ENCODE measurements at places on chromosomes 2 and 18. TPM values are rescaled to one million over a fixed set of nuclear protein-coding genes. Genes with fewer than 3 reads are reported as not detected.

DNA sequence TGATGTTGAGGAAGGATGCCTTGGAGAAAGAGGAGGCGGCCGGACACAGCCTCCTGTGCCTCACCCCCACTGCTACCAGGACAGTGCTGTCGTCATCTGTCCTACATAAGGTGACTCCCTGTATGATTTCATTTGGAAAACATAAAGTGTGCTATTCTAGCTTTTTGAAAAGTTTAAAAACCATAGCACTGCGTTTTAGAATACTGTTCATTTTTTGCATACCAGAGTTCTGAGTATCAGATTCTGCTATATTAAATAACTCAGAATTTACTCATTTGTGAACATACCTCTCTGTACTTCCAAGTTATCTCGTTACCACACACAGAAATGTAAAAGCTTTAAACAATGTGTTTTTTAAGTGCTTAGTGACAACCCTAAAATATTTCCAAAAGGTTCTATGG lies 302.9 kb downstream of the LRRTM1 start:
- no peak for DNase-seq

GRCh38 chr18:58316396-58317342 lies 272.6 kb downstream of the NEDD4L start:
- DNase-seq = no peak

GRCh38 chr18:22408059-22408458 lies 9.7 kb downstream of the CTAGE1 start:
- DNase-seq = no peak

The SERPINB11 gene
- total RNA-seq = not detected

The NCKAP5 gene
- total RNA-seq = 9.1 TPM

DNA sequence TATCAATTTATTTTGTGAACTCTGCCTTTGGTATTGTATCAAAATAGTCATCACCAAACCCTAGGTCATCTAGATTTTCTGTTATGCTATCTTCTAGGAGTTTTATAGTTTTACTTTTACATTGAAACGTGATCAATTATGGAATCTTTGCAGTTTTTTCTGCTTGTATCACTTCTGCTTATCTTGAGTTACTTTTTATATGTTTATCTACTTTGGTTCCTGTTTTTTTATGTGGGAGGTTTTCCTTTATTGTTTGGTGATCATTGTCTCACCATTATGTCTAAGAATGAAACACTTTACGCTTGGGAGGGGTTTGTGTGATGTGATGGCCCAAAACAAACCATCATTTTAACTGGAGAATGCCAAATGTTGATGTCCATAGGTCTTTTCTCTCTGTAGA lies 261.2 kb downstream of the SPAG16 start:
- DNase-seq = no peak

GRCh38 chr2:196565982-196566381 lies 73.5 kb upstream of the CCDC150 start:
- no peak for DNase-seq

The GKN2 gene
- not detected for total RNA-seq

The FARP2 gene
- 107 TPM for total RNA-seq

DNA sequence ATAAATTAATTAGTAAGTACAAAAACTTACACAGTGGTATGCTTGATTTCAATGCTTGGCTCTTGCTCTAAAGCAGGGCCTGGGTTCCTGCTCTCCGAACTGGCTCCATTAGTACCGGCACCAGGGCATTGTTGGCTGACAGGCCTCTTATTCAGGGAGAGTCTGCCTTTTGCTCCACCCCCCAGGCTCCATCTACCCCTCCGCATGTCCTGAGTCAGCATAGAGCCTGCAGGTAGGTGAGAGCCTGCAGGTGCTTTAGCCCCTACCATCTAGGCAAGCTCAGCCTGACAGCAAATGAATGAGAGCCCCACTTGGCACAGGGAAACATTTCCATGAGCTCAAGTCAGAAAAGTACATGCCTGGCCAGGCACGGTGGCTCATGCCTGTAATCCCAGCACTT lies 35.1 kb upstream of the EFHD1 start:
- DNase-seq = no peak

GRCh38 chr2:108988796-108989713 lies at the start of gene EDAR:
Gene EDAR (minus strand): TSS chr2:108989220. CDS start chr2:108931014, 58,206 bp downstream.
- peak; percentile 67 for DNase-seq

DNA sequence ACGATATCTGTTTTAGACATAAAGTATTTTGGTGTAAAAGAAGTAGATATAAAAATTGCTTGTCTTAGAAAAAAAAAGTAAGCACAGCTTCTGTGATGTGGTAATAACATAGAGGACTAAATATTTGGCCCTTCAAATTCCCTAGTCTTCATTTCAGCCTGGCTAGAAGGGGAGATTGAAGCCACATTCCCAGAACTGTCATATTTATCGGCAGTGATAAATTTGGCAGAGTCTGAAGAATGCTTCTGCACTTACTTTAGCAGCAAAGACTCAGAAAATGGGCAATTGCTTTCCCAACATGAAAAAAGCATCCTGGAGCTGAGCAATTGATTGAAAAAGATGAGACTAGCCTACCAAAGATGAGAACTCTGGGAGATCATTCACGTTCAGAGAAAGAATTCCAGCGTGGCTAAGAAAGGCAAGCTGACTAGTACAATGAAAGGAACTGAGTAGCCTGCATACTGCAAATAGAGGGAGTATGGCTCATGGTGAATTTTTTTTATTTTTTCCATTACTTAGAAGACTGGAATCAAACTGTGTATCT lies 278.7 kb upstream of the KLHL29 start:
- no peak for DNase-seq

- DNase-seq = no peak
These were observed 234.0 kb downstream of the HAUS1 start for GRCh38 chr18:46338205-46338604.

The PRPF40A gene
- total RNA-seq = 106 TPM

The SLC16A14 gene
- 3.3 TPM for total RNA-seq

All from Peyer's patch (tissue), 4 donors.